SIG-M5 (cell line): ENCODE measurements at places on chromosomes 5 and 9.
A peak's percentile ranks its signal among the peaks of the same experiment; 100 is the strongest.

GRCh38 chr5:150155258-150156026 is at the start of gene PDGFRB:
Gene PDGFRB (minus strand): TSS chr5:150155845. CDS start chr5:150137047, 18,798 bp downstream.
- no peak for DNase-seq

DNA sequence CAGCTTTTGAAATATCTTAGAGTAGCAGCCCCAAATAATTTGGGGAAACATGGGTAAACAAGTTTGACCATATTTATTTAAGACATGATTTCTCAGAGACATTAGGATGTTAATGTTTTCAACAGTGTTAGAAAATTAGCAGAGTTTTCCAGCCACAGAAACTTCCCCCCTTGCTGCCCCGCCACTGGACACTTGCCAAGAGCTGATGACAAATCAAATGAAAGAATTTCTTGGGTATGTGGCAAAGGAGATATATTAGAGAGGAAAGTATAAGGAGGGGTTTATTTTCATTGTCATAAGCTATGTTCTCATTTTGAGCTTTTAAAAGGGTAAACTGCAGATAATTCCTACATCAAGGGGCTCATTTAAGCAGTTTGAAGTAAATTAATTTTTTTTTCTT is 15.9 kb downstream of the GABRA1 start:
- no peak for DNase-seq

DNA sequence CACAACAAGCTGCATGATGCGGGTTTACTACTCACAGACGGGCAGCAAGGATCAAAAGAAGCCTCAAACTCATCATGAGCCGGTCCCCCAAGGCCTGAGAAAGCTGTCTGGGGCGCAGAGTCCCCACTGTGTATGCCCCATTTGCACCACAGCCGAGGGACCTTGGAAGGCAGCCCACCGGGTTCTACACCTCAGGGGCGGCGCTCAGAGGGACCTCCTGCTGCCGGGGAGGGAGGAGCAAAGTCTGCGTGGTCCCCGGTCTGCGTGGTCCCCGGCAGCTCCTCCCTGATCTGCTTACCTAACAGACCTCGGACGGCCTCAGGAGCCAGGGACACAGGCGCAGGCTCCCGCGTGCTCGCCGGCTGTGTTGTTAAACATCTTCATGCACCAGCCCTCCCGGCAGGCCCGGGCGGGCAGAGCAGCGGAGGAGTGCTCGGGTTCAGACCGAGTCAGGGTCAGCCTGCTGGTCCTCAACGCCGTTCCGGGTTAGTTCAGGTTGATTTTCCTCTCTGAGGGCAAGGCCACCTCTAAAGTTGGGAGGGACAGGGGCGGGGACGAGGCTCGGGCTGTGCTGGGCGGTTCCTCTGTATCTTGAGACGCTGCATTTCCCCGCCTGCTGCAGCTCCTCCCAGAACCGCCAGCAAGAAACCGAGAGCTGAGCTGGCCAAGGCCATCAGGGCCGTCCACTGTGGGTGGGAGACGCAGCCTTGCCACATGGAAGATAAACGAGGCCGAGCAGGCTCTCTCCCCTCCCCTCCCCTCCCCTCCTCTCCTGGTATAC is 74.6 kb downstream of the MRPL36 start:
- no peak for DNase-seq

GRCh38 chr5:120792477-120792876 is 328.4 kb downstream of the PRR16 start:
- DNase-seq = no peak

DNA sequence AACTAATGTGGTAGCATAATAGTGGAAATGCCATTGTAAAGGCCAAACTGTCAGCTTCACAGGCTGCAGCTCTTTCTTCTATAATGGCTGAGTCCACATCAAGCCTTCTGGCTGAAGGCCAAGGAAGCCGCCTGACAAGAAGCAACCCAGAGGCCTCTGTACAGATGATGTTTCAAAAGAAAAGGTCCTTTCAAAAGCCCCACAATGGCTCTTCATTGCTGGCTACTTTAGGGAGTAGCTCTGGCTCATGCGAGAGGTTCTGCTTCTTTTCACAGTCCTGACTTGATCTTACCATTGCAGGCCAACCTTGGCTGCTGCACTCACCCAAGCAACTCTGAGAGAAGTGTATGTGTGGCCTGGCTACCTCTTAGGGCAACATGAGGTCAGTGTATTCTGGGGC is 54.5 kb upstream of the EQTN start:
- no peak for DNase-seq

- DNase-seq = no peak
Observed at GRCh38 chr5:68047035-68047434, 168.5 kb upstream of the PIK3R1 start.

- no peak for DNase-seq
Observed at GRCh38 chr5:170757182-170757601, 26.3 kb upstream of the GABRP start.

GRCh38 chr5:132742158-132742557 is 4.8 kb upstream of the KIF3A start:
- no peak for DNase-seq

GRCh38 chr5:73623901-73624404 is 2.0 kb upstream of the ARHGEF28 start:
- no peak for DNase-seq

DNA sequence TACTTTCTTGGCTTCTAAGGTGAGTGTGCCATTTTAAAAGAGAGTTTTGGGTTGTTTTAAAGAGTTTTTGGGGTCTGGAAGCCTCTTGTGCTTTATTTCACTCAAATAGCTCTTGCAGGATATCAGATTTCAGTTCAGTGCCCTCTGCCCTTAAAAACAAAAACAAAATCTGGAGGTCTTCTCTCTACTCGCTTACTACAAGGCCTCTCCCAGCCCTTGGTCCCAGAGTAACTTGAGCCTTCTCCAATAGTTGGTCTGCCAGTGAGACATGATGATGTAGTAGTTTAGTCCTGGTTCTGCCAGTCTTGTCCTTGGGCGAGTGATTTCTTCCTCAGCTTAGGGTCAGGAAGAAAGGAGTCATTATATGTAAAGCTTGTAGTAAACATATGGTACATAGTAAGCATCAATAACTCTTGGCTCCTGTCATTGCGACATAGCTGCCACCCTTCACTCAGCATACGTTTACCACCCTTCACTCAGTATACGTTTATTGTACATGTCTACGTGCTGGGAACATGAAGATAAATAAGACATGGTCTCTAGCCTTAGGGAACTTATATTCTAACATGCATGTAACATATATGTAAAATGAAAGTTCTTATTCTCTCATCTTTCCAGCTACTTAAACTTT is 147.6 kb downstream of the MAN2A1 start:
- no peak for DNase-seq

- DNase-seq = no peak
Observed at GRCh38 chr5:7886849-7887475, 18.0 kb downstream of the MTRR start.

DNA sequence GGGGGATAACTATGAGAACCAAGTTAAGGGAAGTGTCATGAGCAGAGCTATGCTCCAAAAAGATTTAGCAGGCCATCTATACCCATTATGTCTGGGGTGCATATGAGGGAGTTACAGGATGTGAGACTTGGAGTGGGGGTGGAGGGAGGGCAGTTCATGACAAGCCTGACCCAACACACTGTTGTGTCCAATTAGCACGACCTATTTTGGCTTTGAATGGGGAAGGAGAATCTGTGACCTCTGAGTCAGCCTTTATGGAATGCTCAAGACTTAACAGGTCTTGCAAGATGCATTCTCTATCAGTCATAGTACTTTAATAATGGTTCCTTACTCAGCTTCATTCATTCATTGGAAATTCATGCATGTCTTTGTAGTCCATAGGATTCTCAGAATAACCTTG is 71.7 kb downstream of the GRIA1 start:
- DNase-seq = no peak

DNA sequence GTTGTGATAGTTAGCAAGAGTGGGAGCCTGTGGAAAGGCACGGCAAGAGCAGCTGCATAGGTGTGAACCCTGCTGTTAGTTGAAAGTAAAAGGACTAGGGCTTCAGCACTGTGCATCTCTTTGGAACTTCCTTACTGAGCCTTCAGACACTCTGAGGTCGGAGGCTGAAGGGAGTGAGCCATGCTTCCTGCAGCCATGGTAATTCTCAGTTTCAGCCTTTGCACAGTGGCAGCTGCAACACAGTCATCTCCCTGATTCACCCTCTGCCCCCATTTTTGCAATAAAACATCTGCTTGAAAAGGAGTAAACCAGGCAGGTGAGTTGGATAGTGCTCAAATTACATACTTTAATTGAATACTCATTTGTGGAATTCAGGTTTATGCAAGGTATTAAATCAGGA is 6.5 kb upstream of the TLE4 start:
- DNase-seq = no peak

GRCh38 chr5:100430268-100431195 is 104.6 kb upstream of the FAM174A start:
- DNase-seq = no peak

- no peak for DNase-seq
Observed at GRCh38 chr9:24479361-24480059, 66.2 kb downstream of the IZUMO3 start.

GRCh38 chr5:131096774-131097710 is 68.0 kb downstream of the HINT1 start:
- DNase-seq = no peak

- DNase-seq = no peak
Observed at GRCh38 chr5:88502179-88503040, 233.8 kb upstream of the TMEM161B start.

GRCh38 chr9:36924071-36924470 is 110.0 kb downstream of the PAX5 start:
- DNase-seq = no peak

DNA sequence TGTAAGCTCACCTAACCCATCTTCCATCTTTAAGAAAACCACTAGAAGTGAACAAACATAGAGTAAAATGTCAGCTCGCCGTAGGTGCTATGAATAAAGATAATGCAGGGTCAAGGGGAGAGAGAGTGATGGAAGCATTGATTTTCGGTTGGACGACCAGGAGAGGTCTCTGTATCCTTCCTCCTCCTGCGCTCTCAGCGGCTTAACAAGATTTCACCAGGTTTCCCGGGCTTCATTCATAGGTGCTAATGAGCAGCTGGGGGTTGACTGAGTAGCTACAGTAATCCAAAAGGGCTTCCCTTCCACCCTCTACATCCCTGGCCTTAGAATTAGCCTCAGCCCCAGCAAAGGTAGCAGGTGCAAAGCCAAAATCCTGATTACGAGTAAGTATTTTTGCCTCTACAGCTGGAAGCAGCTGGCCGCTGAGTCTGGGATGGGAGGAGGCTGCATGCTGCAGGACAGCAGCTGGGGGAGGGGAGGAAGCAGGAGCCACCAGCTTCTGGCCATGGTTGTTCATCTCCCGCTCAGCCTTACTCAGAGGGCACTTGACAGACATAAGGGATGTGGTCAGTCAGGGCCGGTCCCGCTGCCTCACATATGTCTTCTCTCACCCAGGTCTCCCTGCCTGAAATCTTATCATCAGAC is 112.0 kb upstream of the IL12B start:
- no peak for DNase-seq

DNA sequence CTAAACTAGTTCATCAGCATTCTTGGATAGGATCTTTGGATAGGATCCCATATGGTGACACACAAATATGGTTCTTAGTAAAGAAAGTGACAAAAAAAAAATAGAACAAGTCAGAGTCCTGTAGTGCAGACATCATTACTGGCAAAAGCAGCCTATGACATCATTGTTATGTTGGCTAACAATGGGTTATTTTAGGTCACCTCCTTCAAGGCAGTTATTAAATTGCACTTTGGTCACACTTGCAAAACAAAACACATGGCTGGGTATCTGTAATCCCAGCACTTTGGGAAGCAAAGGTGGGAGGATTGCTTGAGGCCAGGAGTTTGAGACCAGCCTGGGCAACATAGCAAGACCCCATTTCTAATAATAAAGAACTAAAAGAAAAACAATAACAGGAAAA is 185.9 kb downstream of the KIAA0825 start:
- no peak for DNase-seq

DNA sequence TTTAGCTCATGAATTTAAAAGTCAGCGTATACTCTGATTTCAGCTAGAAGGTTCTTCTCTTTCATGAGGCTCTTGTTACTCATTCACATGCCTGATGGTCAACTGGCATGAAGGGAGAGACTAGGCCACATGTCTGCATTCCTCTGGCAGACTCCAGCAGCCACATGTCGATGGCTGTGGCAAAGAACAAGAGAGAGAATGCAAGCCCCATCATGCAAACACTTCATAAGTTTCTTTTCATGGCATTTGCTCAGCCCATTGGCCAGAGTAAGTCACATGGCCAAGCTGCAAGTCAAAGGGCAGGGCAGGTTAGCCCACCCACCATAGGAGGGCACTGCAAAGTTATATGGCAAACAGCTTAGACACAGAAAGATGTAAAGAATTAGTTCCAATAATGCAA is 5.4 kb downstream of the KCNV2 start:
- DNase-seq = no peak

- DNase-seq = no peak
Observed at GRCh38 chr9:81687521-81688261, 1.7 kb downstream of the TLE1 start.

DNA sequence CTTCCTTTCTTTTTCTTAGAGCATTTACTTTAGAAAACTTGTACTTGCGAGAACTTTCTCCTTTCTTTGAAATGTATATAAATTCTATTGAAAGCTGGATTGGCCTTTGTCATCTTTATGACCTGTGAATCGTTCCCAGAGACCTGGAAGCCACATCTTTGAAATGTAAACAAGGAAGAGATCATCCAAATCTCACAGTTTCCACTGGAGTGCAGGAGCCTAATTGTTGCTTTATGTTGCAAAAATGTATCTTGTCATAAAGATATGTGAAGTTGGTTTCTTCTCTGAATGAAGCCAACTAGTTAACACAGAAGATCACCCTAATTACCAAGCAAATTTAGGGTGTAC is 1101.8 kb downstream of the TAF11L14 start:
- no peak for DNase-seq

GRCh38 chr9:131233556-131233955 is 42.8 kb downstream of the FAM78A start:
- no peak for DNase-seq

GRCh38 chr9:76216161-76216649 is 178.0 kb downstream of the RFK start:
- DNase-seq = no peak

- DNase-seq = no peak
Observed at GRCh38 chr9:23431459-23431858, 394.6 kb downstream of the ELAVL2 start.

DNA sequence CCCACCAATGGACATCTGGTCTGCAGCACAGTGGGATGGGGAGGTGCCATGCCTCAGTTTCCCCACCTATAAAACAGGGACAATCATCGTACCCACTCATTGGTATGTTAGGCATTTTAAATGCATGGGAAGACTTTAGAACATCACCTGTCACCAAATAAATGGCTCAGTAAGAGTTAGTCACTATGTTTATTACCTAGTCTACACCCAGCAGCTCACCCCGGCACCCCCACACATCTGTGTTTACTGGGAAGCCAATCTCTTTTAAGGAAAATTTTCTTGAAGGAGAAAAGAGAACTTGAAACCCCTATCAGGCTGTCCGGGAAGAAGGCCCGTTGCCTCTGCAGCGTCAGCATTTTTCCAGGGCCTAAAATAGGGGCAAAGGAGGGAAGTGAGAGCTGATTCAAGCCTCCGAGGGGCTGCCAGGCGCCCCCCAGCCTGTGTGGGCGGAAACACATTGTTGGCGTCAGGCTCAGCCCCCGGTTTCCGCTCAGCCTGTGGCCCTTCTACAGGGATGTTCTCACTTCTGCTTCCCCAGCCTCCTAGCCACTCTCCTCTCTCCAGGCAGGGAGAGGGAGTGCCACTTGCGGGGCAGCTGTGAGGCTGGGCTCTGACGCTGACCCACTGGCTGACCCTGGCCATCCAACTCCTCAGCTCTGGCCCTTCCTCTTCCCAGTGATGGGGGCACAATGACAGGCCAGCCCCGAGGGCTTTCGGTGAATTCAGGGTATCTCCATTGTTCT is 4.6 kb downstream of the CSF1R start:
- DNase-seq = peak; percentile 55
